ENCODE measurements at places on chromosomes 6 and 20.

DNA sequence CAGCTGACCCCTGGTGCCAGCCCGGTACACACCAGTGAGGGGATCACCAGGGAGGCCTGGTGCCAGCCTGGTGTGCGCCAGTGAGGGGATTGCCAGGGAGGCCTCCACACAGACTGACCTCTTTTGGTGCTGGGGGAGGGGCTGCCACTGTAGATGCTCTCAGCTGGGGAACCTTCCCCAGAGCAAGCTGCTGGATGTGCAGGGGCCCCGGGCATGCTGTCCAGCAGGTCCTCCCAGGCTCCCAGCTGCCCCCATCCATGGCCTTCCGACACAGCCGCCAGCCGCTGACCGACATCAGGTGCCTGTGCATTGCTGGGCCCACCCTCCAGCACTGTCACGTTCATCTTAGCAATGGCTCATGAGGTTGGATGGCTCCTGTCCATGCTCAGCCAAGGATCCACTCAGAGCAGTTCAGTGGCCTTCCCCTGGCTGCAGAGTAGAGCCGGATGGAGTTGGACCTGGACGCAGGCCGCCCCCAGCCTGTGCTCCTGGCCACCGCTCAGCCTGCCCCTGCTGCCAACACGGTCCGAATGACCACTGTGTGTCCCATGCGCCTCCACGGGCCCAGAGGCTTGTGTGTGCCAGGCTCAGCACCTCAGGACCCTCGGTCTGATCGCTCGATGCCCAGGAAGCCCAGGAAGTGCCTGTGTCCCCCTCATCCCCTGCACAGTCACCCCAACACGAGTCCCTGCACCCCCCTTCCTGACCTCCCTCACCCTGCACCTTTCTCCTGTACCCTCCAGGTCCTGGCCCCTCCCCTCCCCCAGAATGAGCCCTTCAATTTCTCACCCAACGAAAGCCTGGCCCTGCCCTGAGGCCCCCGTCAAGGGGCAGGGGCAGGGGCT lies 95.7 kb downstream of the YTHDF1 start:
- no peak for DNase-seq

DNA sequence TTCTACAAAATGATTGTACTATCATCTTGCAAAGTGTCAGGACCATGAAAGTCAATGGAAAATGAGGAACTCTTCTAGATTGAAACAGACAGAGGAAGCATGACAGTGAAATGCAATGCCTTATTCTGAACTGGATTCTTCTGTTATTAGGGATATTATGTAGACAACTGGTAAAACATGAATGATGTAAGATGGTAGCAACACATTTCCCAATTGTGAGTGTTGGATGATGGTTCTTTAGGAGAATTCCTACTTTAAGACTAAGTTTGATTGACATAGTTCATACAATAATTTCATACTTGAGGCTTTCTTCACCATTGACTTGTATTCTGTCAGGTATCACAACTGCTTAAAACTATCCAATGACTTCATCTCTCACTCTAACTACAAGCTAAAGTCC lies 4.5 kb downstream of the UBE3D start:
- no peak for DNase-seq

- DNase-seq = peak; percentile 1
These were observed 743 bp downstream of the CMTR1 start for GRCh38 chr6:37433657-37434271.

- DNase-seq = no peak
These were observed 46.8 kb upstream of the NEDD9 start for GRCh38 chr6:11279284-11279689.

- DNase-seq = no peak
These were observed 288.3 kb downstream of the NRN1 start for GRCh38 chr6:5718231-5718947.

GRCh38 chr6:41732591-41733359 lies 2.6 kb downstream of the TFEB start:
- DNase-seq = no peak

Measured in right lung (tissue), 10 donors.